ENCODE measurements at places on chromosomes 11 and 22. TPM values are rescaled to one million over a fixed set of nuclear protein-coding genes. Genes with fewer than 3 reads are reported as not detected.

DNA sequence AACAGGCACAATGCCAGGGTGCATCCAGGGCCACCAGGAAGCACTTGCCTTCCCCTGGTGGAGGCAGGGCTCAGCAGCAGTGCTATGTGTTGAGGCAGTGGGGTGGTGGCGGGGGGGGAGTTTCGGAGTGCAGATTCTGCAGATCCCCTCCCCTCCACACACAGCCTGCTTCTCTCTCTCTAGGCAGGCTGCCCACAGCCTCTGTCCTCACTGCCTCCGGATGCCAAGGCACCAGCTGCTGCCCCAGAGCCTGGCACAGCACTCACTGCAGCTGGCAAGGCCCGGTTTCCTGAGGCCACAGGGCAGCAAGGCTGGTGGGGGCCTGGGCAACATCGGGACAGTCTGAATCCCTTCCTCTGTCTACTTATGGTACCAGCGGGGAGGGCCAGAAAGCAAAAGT lies 35.8 kb downstream of the NRXN2 start:
- DNase-seq: no peak

DNA sequence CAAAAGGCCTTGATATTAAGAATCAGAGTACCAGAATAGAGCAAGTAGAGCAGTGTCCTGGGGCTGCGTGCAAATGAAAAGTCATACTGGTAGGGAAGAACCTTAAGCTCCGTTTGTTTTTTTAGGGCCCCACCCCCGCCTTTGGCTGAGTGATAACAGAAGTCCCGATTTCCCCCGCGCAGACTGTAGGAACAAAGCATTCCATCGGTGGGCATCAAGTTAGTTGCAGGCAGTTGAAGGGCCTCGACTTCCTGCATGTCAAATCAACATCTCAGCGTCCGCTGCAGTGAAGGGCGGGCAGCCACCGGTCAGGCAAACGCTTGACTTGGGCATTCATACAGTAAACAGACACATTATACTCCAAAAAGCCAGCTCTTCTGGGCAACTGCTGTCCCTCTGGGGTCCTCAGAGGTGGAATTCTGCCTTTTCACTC lies 11.7 kb downstream of the LRP4 start:
- no peak for DNase-seq

ZNF408 gene
- total RNA-seq: 5.1 TPM

F2 gene
- total RNA-seq: not detected

DNA sequence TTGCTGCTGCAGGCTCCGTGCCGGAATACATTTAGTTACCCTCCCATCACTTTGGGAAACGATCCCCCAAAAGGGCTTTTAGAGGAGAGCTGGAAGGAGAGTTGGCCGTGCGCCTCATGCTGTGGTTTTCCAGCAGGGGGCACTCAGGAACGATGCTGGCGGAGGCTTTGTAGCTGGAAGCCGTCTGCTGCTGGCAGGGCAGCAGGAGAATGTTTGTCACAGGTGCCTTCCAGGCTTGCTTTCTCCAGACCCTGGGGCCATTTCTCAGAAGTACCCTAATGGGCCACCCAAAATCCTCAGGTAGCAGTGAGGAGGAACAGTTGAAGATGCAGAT lies 30.0 kb upstream of the CABP7 start:
- DNase-seq: no peak

DNA sequence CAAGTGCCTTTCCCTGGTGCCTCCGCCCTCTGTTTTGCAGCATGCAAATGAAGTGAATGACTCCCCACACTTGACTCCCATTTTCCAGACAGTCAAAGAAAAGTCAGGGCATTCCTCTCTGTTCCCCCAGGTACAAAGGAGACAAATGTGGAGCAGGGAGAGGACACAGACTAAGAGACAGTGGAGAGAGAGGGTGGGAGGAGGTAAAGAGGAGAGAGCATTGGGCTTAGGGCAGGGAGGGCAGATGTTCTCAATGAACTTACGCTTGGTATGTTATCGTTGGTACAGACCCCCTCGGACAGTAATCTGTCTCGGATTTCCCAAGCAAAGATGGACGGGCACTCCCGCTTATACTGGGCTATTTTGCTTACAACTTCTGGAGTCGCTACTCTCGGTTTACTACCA lies 9.8 kb downstream of the PAX6 start:
- DNase-seq: no peak

DEFB131B gene
- not detected for total RNA-seq

DNA sequence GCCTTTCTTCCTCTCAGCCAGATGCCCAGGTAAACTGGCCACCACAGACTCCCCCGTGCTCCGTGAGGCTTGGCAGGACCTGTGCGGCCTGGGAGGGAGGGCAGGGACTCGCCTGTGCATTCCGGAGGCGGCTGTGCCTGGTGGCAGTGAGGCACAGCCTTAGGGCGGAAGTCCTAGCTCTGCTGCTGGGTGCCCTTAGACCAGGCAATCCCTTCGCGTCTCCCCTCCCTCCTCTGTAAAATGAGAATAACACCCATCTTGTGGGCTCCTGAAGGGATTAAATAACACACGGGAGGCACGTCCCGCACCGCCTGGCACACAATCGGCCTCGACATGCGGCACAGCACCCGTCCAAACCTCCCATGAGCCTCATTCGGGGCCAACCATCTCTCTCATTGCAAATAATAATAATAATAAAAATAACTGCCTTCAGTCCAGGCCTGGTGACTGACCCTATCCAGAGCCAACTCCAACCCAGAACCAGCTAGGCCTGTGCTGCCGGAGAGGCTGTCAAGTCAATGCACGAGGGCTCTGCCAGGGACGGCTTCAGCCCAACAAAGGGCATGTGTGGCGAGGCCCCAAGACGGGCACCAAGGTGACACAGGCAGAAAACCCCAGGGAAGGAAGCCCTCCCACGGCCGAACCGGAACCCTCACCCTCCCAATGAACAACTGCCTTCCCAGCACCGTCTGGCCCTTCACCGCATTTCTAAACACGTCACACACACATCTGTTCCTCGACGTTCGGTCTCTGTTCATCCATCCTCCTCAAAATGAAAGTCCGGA lies 8.2 kb downstream of the LTO1 start:
- DNase-seq: no peak

GRCh38 chr11:45856044-45856468 lies 8.8 kb downstream of the CRY2 start:
- DNase-seq: no peak

GRCh38 chr11:75939992-75940391 lies 125.0 kb downstream of the UVRAG start:
- DNase-seq: no peak

DNA sequence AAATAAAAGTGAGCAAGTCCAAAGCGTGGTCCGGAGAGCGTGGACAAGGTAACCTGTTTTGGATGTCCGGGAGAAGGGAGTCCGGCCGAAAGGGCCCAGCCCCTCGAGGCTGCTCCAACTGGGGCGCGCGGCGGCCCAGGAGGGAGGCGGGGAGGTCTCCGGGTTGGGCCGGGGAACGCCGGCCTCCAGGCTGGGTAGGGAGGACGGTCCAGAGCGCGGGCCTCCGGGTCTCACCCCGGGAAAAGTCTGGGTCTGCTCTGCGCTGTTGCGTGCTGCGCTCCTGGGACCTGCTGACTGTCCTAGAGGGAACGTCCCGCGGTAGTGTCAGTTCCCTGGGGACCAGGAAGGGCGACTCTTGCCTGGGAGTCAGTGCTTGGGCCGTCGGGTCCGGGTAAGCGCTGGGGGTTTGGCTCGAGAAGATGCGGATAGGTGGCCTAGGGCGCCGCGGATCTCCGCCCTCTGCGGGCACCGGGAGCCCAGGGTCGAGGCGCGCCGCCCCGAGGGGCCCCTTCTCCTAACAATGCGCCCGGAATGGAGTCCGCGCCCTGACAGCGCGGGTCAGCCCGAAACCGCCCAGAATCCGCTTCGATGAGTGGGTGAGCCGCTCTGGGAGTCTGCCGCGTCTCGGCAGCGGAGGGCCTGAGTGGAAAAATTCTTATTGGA lies 988 bp upstream of the FLI1 start:
- no peak for DNase-seq

GRCh38 chr11:77770629-77771028 lies 49.9 kb downstream of the RSF1 start:
- DNase-seq: no peak

GRCh38 chr11:134786636-134787035 lies 374.6 kb upstream of the B3GAT1 start:
- DNase-seq: no peak

- no peak for DNase-seq
Observed at GRCh38 chr11:131146827-131147490, 223.5 kb upstream of the NTM start.

DNA sequence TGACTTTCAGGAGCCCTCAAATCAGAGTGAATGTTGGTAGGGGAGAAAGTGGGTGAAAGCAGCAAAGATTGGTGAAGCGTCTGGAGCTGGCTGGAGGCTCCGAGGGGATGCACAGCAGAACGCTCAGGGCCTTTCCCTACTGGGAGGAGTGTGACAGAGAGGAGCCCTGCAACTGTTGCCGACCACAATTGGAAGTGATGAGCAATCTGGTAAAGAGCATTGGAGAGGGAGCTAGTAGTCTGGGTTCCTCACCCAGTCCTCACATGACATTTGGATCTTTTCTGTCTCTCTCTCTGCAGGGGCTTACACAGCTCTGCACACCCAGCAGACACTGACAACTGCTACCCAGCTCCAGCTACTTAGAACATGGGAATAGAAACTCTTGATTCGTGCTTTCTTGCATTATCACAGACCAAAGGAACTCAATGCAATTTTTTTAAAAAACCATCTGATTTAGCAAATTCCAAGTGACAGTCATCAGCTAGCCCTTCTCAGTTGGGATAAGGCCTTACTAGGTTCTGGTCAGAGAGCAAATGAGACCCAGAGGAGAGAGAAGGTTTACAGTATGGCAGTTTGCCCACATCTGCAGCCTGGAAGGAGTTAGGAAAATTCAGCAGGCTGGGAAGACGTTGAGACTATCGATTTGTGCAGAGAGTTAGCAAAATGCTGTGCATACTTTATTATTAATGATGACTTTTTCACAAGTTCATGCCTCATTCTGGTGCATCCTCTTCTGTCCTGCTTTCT lies 278.0 kb upstream of the PLET1 start:
- no peak for DNase-seq

- DNase-seq: no peak
Observed at GRCh38 chr11:5703741-5704536, 14.3 kb downstream of the TRIM22 start.

BTBD18 gene
- total RNA-seq: not detected

DNA sequence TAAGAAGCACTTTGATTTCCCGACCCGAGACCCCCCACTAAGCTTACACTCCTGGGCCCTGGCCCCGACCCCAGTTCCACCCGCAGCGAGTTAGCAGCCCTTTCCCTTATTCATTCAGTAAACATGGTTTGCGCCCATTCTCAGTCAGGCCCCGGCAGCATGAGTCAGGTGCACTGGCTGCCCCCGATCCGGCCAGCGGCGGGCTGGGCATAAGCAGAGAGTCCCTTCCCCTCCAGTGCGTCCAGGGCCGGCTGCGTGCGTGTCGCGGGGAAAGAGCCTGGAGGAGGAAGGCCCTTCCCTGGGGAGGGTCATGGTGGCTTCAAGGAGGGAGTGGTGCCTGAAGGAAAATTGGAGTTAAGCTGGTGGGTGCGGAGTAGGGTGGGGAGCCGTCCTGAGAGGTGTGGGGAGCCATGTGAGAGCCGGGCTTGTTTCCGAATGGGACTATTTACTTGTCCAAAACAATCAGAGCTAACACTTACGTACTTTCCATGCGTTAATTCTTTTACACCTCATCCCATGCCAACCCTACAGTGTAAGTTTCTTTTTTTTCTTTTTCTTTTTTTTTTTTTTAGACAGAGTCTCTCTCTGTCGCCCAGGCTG lies 657 bp downstream of the IGHMBP2 start:
- DNase-seq: no peak

DNA sequence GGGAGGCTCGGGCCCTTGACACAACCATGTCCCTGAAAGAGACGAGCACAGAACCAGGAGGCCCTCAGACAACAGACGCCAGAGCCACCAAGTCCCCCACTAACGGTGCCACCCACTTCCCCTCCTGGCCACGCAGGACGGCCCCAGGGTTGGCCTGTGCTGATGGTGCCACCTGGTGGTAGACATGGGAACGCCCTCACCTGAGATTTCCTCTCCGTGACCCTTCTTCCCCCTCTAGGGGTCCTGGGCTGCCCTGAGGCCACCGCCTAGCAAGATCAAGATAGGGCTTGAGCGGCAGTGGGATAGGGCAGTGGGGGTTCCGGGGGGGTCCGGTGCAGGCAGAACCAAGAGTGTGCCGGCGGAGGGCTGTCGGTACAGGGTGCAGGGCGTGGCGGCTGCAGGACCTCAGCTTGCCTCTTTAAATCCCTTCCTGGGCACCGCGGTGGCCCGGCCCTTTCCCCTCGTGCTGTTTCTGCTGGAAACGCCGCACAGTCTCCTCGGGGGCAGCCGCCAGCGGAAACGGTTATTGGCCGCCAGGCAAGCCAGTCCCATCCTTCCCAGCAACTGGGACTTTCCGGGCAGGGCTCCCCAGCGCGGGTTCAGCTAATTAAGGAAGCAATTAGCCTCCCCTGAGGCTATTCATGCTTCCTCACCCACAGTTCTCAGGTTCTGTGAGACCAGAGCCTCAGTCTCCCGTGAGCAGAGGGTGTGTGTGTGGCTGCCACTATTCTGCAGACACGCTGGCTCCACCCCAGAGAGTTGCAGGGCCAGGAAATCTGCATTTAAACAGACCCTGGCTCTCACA lies 5.5 kb upstream of the NFAM1 start:
- peak; percentile 57 for DNase-seq

- no peak for DNase-seq
Observed at GRCh38 chr11:113203141-113203753, 111.1 kb upstream of the TTC12 start.

DNA sequence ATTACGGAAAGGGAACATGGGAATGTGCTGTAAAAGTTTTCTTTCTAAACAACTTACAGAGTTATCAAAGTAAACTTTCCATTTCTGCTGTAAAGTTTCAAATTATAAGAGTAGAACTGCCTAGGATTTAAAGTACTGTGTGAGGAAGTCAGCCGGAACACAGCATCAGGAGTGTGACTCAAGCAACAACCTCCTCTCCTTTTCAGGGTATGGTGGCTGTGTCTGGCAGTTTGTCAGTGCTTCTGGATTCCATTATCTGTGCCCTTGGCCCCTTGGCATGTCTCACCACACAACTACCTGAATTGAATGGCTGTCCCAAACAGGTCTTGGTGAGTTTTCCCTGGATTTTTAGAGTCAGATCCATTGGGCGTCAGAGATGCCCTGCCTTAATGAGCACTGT lies 6.9 kb upstream of the TOM1 start:
- DNase-seq: no peak

SOX6 gene
- 6.4 TPM for total RNA-seq

GRCh38 chr11:68649851-68650555 lies 34.3 kb upstream of the GAL start:
- DNase-seq: no peak

All from H4 (cell line).